Nucleus accumbens (tissue), 56 donors: ENCODE measurements at places on chromosomes 7 and 10.

DNA sequence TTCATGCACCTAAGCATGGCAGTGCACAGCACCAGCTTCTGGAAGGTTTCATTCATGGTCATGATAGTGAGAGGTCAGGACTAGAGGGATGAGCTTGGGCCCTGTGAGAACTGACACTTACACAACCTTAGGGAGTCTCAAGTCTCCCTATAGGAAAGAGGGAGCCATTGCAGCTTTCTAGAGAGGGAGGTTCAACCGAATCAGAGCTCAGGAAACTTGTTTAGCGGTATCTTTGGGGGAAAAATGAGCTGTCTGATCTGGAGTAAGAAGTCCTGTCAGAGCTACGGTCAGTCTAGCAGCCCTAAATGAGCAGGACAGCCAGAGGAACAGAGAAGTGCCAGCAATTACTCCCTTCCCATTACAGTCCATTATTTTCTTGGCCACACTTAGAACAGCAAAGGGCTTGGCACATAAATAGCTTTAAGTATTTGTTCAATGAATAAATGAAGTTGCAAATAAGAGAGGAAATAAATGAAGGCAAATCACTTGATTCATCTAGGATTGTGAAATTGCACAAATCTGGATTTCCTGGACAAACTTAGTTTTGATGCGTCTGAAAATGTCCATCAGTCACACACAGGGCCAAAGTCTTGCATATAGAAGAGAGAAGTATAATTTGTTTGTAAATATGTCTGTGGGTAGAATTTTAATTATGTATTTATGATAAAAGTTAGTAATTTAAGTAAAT, 262.0 kb downstream of the GLI3 start:
- DNase-seq = no peak

GRCh38 chr7:43449577-43449976, 133.3 kb upstream of the STK17A start:
- no peak for DNase-seq

GRCh38 chr7:16562456-16563220, 36.0 kb downstream of the LRRC72 start:
- DNase-seq = no peak

DNA sequence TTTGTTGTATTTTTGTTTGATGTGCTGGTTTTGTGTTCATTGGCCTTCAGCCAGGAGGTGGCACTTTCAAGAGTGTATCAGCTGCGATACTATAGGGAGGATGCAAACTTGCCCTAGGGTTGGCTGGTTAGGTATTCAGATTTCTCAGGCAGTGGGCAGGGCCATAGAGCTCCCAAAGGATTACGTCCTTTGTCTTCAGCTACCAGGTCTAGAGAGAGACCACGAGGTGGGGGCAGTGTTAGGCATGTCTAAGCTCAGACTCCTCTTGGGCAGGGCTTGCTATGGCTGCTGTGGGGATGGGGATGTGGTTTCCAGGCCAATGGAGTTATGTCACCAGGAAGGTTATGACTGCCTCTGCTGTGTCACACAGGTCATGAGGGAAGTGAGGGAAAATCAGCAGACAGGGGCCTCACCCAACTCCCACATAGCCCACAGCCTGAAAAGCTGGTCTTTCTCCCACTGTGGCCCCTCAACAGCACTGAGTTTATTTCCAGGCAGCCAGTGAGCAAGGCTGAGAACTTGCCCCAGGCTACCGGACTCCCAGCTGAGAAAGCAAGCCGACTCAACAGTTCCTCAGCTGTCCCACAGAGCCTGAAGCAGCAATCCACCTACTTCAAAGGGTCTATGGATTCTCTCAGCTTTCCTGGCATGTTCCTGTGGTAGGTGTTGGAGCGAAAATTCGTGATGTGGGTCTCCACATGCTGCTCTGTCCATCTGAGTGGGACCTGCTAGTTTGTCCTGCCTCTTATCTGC, 227.4 kb upstream of the COBL start:
- no peak for DNase-seq

- no peak for DNase-seq
Measured at GRCh38 chr7:47485640-47486435, 96.1 kb downstream of the TNS3 start.

DNA sequence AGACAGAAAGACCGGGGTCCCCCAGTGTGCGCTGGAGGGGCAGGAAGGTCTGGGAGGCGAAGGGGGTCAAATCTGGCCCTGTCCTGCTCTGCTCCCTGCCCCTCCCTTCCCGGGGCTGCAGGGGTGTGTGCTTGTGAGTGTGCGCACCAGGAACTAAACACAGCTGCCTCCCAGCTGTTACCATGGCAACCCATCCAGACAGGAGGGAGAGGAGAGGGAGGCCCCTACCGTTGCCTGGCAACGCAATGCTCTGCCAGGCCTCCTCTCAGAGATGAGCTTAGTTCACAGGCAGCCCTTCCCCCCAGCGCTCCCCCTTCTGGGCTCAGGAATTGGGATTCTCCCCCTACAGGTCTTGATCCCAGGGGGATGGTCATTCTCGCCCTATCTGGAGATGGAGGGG, 6.1 kb downstream of the NYAP1 start:
- peak; percentile 81 for DNase-seq

GRCh38 chr10:91162495-91163268, 57.8 kb upstream of the PCGF5 start:
- DNase-seq = peak; percentile 78

DNA sequence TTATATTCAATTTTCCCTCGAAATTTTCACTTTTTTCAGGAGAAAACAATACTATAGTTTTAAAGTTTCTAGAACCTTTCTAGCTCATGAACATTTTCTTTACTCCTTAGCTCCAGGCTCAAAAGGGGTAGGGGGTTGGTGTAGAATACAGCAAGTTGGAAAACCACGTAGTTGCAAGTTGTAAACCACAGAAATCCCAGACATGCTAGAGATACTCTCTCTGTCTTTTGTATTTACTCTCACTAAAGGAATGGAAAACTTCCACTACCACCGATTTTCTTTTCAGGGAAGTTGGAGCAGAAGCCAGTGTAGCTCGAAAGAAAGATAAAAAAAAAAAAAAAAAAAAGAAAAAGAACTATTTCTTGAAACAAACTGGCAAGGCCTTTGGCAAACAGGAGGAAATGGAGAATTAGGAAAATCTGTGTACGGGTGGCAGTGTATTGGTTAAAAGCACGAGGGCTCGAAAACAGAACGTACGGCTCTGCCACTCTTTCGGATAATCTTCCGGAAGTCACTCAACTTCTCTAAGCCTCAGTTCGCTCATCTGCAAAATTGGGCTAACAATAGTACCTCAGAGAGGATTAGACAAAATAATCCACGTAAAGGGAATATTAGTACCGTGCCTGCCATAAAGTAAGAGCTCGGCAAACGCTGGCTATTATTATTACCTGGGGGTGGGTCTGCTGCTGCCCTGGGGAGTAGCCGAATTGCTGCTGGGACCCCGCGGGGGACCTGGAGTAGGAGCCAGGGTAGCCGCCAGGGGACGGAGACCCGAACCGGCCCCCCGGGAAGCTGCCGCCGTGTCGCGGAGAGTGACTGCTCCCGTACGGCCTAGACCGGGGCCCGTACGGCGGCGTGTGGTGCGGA, 628 bp downstream of the MPLKIP start:
- DNase-seq = no peak

DNA sequence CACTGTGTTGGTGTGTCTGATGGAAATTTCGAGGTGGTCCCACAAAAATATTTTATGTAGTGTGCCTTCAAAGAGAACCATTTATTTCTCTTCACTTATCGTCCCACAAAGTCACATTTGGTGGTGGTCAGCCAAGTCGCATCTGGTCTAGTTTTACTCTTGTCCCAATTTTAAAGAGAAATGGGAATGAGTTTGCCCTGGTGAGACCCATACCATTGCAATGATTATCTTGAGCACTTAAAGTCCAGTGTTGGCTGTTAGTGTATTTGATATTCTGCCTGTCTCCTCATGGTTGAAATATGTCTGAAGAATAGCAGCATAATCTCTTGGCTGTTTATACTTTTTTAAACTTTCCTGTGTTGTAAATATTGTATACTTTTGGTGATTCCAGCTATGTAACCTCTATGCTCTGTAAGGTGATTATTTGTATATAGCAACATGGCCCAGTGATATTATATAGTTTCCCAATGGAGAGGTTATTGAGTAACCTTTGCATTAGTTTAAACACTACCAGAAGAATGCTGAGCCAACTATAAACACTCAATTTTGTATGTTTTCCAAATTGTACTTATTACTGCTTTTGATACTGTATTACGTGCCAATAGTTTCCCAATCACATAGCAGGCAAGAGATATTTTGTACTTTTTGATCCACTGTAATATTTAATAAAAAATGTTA, 172.2 kb downstream of the RTKN2 start:
- DNase-seq = no peak

- DNase-seq = no peak
Measured at GRCh38 chr7:142602756-142603155, 146.5 kb upstream of the PRSS1 start.

DNA sequence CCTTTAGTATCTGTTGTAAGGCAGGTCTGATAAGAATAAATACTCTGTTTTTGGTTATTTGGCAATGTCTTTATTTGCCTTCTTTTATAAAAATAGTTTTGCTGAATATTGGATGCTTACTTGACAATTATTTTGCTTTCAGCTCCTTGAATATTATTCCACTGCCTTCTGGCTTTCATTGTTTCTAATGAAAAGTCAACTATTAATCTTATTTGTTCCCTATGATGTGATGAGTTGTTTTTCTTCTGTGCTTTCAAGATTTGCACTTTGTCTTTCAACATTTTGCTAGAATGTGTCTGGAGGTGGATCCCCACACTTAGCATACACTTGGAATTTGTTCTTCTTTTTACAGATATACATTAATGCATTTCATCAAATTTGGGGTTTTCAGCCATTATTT, 203.8 kb upstream of the PTPRZ1 start:
- no peak for DNase-seq
